ENCODE measurements at places on chromosomes 13 and 19.

- DNase-seq = peak; percentile 97
These were observed at the start of gene SLC8A2 for GRCh38 chr19:47471733-47472457. SLC8A2 (minus strand) TSS chr19:47471893; CDS start chr19:47466403, 5,490 bp downstream.

GRCh38 chr19:44673510-44673909 lies 2.2 kb downstream of the CEACAM19 start:
- DNase-seq = no peak

DNA sequence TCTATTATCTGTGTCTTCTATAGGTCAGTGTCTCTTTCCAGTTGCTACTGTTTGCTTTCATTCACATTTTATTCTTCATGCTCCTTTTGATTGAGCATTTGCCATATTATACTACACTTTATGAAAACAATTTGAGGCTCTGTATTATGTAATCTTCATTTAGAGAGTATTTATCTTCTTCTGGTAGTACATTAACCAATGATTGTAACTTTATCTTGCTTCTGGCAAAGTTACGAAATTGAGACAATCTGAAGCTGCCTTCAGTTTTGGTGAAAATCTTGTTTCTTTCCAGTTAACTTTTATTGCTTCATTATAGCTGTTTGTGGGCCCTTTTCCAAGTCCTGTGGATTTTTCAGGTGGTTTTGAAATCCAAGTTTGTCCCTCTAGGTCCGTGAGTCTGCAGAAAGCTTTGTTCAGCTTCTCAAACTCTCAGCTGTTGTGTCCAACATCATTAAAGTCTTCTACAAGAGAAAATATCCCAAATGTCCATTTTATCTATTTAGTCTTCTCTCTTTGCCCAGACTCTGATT lies 1255.4 kb upstream of the SPRY2 start:
- no peak for DNase-seq

- no peak for DNase-seq
These were observed 8.0 kb downstream of the C19orf81 start for GRCh38 chr19:50657222-50657669.

DNA sequence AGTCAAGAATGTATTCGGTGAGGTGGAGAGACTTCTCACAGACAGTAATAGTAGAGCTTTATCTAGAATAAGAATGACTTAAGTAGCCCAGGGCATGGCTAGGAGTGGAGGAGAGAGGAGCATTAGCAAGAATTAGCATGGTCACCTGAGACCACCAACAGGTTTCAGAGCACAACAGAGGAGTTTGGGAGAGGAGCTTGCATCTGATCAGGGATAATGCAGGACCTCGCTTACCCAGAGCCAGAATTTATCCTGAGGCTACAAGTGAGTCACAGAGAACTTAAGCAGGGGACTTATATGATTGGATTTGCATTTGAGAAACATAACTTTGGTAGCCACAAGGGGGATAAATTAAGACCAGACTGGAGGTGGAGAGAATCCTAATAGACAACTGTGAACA lies 102.1 kb upstream of the FNDC3A start:
- DNase-seq = peak; percentile 18

DNA sequence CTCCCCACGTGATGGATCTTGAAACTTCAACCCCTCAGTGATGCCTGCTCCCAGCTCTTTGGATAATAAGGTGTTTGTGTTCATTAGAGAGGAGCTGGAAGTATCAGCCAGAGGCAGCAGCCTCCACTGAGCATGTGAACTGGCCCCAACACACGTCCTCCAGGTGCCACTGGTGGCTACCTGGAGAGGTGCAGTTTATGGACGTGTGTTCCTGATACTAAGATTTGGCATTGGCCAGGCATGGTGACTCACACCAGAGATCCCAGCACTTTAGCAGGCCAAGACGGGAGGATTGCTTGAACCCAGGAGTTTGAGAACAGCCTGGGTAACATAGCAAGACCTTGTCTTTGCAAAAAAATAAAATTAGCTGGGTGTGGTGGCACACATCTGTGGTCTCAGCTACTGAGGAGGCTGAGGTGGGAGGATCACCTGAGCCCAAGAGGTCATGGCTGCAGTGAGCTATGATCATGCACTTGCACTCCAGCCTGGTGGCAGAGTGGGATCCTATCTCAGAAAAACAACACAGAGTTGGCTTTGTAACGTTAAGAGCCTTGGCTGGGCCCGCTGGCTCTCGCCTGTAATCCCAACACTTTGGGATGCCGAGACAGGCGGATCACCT lies 34.4 kb downstream of the SLC25A42 start:
- no peak for DNase-seq

DNA sequence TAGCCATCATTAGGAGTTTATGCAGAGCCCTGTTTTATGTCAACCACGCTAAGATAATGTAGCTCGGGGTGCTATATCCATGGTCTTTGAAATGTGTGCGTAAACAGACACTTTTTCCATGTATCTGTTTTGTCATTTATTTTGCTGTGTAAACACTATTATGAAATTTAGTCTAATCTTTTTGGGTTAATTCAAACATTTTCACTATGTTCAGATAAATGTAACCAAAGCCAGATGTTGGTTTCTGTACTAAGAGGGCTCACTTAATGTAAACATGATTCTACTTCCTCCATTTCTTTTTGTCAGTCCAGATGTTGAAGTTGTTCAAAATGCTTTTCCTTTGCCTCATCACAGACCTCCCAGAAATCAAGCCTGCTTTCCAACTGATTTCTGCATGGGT lies 499.5 kb upstream of the GPC6 start:
- no peak for DNase-seq

DNA sequence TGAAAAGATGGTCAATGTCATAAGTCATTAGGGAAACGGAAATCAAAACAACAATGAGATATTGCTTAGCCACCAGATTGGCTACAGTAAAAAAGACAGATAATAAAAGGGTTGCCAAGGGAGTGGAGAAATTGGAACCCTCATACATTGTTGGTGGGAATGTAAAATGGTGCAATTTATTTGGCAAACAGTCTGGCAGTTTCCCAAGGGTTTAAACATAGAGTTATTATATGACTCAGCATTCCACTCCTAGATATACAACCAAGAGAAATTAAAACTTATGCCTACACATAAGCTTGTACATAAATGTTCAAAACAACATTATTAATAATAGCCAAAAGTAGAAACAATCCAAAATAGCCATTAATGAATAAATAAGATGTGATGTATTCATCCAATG lies 9.9 kb upstream of the ZNF227 start:
- no peak for DNase-seq

GRCh38 chr19:30330266-30330665 lies 41.9 kb upstream of the ZNF536 start:
- DNase-seq = no peak

GRCh38 chr13:95301183-95301967 lies at the start of gene ABCC4:
ABCC4 (minus strand) TSS chr13:95301451; CDS start chr13:95301314, 137 bp downstream.
- peak; percentile 91 for DNase-seq

DNA sequence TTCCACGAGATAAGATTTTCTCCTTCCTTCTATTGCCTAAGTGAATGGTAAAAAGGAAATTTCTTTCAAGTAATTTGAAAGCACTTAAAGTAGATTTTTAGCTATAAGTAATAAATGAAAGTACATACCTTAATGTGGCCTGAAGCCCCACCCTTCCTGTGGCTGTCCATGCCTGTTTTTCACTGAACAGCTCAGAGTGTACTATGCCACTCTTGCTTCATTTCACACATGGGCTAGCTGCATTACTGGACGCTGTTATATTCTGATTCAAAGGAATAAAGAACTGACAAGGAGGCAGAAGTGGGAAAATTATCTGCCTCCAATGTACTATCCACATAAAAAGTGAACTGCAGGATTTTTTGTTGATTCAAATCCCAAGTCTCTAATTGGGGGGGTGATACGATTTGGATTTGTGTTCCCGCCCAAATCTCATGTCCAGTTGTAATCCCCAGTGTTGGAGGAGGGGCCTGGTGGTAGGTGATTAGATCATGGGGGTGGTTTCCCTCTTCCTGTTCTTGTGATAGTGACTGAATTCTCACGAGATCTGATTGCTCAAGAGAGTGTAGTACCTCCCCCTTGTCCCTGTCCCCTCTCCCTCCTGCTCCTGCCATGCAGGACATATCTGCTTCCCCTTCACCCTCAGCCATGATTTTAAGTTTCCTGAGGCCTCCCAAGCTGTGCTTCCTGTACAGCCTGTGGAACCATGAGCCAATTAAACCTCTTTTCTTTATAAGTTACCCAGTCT lies 154.7 kb upstream of the SGCG start:
- DNase-seq = no peak

DNA sequence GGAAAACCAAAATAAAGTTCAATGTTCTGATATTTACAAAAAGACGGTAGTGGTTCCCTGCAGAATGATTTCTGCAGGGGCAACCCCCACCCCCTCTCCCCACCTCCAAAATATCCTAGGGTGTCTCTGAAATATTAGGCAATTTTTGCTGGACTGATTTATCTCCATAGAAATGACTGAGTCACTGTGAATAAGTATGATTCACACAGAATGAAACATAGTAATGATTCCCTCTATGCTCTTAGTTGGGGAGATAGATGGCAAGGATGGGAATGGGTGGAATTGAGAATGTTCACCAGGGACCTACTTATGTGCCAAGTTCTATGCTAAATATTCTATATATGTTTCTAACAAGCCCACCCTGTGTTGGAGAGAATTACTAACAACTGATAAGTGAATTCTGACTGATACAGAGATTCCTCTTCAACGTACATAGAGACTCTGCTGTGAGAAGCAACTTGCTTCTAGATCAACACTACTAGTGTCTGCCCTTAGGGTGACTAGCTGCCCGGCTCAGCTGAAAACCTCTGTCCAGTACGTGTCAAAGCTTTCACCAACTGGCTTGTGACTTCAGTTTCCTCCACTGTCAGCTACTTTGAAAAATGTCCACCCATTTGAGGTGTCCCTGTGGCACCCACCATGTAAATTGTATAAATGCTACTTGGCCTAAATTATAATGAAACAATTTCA lies 38.4 kb upstream of the RAP2A start:
- no peak for DNase-seq

- DNase-seq = no peak
These were observed 179.9 kb upstream of the SERP2 start for GRCh38 chr13:44193731-44194130.

- DNase-seq = no peak
These were observed 14.0 kb downstream of the HAUS8 start for GRCh38 chr19:17061205-17061604.

DNA sequence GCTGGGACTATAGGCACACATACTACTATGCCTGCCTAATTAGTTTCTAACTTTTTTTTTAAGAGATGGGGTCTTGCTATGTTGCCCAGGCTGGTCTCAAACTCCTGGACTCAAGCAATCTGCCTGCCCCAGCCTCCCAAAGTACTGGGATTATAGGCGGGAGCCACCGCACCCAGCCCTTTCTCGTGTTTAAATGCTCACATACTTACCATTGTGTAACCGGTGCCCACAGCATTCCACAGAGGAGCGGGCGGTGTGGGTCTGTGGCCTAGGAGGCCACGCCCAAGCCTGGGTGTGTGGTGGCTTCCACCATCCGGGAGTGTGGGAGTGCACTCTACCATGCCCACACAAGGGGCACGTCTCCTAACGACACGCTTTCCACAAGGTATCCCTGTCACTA lies 7.7 kb downstream of the LMNB2 start:
- no peak for DNase-seq

- DNase-seq = no peak
These were observed 40.5 kb downstream of the TEX26 start for GRCh38 chr13:30972888-30973377.

Data from neural progenitor cell (in vitro differentiated cells).